ENCODE measurements at places on chromosomes 1 and 21. TPM values are rescaled to one million over a fixed set of nuclear protein-coding genes. Genes with fewer than 3 reads are reported as not detected.
A peak's percentile ranks its signal among the peaks of the same experiment; 100 is the strongest.

Gene TLR5
- total RNA-seq: 0.77 TPM

Gene RBM11
- 4.8 TPM for total RNA-seq

Gene MSH4
- 0.44 TPM for total RNA-seq

Gene GLMN
- 14.9 TPM for total RNA-seq

Gene FCRL4
- not detected for total RNA-seq

Gene TMOD4
- total RNA-seq: 1.1 TPM

Gene ODR4
- total RNA-seq: 19.3 TPM

DNA sequence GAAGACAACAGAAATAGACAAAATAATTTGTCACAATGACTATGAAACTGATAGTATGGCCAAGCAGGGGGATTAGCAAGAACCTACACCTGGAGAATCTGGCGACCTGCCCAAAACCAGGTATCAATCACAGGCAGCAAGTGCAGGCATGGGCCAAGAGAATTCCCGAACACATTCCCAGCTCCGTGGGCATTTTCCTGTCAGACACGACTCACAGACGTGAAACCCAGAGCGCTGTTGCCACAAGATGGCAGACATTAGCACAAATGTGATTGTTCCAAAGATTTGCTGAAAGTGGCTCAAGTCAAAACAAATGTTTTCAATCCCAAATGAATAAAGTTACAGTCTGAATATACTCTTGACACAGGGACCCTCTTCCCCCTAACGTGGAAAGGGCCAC lies 36.8 kb downstream of the HLCS start:
- DNase-seq: no peak

- DNase-seq: no peak
These were observed 26.4 kb downstream of the RGL1 start for GRCh38 chr1:183831311-183831710.

- DNase-seq: peak; percentile 39
These were observed 57.8 kb downstream of the EDARADD start for GRCh38 chr1:236451796-236452373.

DNA sequence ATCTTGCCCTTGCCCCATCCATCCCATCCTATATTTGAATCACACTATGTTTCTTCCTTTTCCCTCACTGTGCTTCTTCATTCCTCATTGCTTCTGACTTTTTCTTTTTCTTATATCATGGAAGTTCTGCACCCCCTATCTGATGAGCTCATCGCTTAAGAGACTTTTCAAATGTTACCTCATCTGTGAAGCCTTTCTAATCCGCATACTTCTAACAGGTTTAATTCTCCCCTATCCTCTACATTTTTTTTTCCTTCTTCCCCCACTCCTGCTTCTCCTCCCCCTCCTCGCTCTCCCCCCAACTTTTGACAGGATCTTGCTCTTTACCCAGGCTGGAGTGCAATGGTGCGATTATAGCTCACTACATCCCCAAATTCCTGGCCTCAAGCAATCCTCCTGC lies 39.5 kb downstream of the OSBPL9 start:
- no peak for DNase-seq

- peak; percentile 79 for DNase-seq
These were observed 1.9 kb downstream of the FTCD start for GRCh38 chr21:46153247-46154154.

DNA sequence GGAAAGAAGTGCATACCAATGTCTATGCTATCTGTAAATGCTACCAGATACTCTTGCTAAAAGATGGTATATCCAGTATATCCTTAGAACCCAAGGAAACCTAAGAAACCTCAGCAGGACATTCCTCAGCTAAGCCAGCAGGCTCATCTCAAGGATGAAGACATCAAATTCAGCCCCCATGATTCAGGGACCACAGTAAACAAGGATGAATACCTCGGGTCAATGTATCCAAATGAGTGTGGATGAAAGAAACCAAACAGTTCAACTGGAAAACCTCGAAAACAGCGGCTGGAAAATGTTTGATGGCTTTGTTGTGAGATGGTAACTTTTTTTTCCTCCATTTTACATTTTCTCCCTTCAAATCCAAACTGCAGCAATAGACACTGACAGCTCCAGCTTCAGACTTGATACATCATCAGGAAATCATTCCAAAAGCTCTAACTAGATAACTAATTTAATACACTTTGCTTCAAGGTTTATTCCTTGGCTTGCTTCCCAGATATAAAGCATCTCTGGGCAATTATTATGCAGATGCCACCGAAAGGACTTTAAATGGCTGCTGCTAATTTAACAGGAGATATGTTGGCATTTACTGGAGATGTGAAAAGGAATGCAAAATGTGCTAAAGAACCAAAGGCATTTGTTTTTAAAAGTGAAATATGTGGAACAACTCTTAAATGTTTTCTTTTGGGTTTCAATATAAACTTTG lies 73.6 kb downstream of the SMYD2 start:
- DNase-seq: no peak

- DNase-seq: no peak
These were observed 234.7 kb downstream of the TOMM20 start for GRCh38 chr1:234893725-234894630.

DNA sequence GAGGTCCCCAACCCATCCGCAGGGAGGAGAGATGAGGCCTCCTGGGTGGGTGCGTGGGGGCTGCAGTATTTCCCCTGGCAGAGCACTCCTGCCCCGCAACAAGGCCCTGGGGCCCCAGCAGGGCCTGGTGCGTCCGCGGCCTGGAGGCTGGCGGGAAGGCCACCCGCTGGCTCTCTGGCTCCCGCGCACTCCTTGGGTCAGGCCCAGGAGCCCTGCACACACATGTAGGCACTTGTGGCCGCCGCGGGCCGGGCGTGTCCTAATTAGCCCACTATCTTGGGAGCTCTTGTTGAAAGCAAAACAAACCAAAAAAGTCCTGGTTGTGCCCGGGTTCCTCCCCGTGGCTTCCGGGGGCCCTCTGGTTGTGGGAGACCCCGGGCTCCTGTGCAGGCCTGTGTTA lies 49.7 kb upstream of the CCDC27 start:
- no peak for DNase-seq

GRCh38 chr1:34771573-34772371 lies 9.2 kb upstream of the GJB3 start:
- DNase-seq: no peak

DNA sequence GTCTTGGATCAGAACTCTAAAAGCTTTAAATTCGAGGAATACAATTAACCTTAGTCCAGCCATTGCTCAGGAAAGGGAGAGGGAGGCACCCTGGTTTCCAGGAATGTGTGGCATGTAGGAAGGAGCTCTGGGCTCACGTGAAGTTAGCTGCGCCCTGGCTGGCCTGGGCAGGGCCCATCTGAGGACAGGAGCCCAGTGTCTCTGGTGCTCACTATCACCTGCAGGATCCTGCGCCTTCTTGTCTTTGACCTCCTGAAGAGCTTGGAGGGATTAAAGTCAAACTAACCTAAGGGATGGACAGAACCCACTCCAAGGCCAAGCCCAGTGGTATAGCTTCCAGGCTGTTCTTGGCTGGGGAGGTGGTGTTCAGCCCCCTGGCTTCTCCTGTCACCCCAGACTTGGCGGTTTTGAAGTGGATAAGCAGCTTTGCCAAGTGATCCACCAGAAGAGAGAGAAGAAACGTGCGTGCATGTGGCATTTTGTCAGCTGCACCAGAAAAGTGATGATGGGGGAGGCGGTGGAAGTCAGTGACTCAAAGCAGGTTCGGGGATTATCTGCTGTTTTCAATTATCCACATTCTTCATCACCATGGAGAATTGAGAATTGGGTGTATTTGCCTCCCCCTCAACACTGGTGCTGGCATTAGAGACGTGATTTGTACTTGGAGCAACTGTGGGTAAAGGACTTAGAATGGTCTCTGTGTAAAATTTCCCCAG lies 11.9 kb upstream of the KCNN3 start:
- no peak for DNase-seq

DNA sequence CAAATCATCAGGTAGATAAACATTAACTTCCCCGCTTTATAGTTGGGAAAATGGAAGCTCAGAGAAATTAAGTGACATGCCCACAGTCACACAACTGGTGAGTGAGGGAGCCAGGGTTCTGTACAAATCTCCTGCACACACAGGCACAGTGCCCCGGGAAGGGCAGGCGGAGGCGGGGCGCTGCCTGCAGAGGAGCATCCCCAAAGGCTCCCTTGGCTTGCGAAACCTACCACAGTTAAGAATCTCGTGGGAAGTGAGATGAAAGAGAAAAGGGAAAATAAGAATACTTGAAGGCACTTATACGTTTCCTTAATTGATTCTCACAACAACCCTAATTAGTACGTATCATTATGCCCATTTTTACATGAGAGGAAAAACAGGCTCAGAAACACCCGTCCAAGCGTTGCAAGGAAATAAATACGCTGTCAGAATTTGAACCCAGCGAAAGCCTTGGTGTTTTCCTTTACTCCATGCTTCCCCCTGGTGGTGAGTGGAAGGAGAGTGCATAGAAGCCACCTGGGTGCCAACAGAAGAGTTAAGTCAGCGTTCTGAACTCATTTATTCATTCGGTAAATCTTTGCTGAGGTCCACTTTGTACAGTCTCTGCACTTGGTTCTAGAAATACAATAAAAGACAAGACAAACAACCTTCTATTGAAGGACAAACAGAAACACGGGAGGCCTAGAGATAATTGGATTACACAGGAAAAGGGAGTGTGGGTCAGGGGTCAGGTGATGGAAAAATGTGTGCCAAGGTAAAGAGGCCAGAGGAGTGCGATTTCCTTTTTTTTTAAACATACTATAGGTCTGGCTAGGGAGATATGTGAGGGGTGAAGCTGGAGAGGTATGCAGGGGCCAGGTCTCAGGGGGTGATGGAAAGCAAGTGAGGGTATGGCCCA lies 28.4 kb downstream of the ACP6 start:
- peak; percentile 60 for DNase-seq

DNA sequence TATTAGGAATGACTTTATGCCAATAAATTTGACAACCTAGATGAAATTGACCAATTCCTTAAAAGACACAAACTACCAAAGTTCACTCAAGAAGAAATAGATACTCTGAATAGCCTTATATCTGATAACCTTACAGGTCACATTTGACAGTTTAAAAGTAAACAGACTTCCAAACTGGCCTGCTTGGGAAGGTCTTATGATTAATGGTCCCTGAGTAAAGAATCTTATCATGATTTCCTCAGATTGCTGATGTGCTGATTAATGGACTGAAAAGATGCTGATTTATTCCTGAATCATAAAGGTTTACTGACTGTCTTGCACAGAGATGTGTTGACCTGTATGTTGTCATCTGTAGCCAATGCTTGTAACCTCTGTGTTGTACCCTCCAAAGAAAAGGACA lies 9.7 kb upstream of the FTCD start:
- no peak for DNase-seq

DNA sequence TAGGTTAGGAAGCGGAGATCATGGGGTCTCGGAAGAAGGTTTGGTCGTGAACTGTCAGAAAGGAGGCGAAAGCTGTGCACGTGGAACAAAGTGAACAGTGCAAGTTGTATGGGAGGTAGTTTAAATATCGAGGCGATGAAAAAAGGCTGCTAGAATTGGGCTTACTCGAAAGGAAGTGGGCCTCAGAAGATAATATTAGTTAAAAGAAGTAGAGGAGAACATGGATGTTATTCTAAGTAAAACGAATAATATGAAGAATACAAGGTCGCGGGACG lies 571 bp downstream of the WDR3 start:
- DNase-seq: no peak

DNA sequence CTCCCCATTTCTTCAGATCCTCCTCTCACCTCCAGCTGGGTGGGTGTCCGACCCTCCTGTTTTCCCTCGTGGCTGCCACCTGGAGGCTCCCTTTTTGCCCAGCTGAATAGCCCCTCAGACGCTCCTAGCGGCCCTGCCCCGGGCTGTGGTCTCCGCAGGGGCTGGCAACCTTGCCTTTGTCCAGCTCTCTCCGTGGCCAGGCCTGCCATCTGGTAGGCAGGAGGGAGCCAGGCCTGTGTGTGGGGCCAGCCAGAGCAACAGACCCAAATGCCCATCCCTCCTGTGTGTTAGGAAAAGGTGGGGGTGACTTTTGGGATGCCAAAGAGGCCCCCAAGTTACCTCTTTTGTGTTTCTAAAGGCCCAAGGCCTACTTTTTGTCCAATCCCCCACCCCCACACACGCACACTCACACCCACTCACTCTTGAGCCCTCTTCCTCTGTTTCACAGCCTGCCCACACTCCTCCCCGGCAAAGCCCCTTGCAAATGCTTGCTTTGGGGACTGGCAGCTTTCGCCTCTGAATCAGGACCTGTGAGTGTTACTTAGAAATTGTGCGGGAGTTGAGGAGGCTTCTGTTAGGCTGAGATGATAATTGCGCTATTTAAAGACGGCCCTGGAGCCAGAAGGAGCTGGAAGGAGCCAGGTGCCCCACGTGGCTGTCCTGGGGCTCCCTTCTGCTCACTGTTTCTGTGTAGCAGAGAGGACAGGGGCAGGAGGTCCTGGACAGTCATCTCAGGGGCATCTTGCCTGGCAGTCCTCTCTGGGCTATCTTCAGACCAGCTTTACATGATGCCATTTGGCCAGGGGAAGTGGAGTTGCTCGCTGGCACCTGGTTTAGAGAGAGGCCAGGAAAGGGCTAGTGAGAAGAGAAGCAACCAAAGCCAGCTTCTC lies 9.1 kb downstream of the PPFIA4 start:
- no peak for DNase-seq

All from endothelial cell (in vitro differentiated cells).